Endothelial cell of umbilical vein (primary cell): ENCODE measurements at places on chromosomes 12 and 14. TPM values are rescaled to one million over a fixed set of nuclear protein-coding genes. Genes with fewer than 3 reads are reported as not detected.

NXPH4 gene
- polyA plus RNA-seq, result 0.07 TPM in 1 of 2 replicates, not detected in the other

PHETA1 gene
- 10.6 and 12.8 TPM in 2 replicates for polyA plus RNA-seq

NOS1 gene
- polyA plus RNA-seq, result not detected in 2 replicates

KCNH5 gene
- not detected in 2 replicates for polyA plus RNA-seq

FAM181A gene
- polyA plus RNA-seq, result not detected in 2 replicates

IL31 gene
- not detected in 2 replicates for polyA plus RNA-seq

INSM2 gene
- polyA plus RNA-seq, result not detected in 2 replicates

ACSM4 gene
- polyA plus RNA-seq, result not detected in 2 replicates

LUM gene
- polyA plus RNA-seq, result 0.05 and 0.29 TPM in 2 replicates

CMA1 gene
- not detected in 2 replicates for polyA plus RNA-seq

FERMT2 gene
- polyA plus RNA-seq, result 45.8 and 58.7 TPM in 2 replicates
